ENCODE measurements at places on chromosomes 2 and 18.

DNA sequence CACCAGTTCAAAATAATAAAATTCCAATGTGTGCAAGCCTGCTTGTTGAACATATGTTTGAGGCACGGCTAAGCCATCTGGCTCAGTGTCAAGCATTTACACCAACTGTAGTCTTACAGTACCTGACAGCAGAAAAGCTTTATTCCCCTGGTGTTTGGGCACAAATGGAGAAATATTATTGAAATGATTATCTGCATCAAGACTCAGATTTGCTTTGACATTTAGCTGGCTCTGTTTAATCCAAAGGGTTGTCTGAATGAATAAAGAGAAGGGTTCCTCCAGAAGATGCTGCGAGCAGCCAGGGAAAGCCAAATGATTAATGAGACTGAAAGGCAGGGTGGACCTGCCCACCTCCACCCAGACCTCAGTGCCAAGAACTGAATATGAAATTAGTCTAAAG lies 393.2 kb upstream of the GALNT5 start:
- no peak for DNase-seq

DNA sequence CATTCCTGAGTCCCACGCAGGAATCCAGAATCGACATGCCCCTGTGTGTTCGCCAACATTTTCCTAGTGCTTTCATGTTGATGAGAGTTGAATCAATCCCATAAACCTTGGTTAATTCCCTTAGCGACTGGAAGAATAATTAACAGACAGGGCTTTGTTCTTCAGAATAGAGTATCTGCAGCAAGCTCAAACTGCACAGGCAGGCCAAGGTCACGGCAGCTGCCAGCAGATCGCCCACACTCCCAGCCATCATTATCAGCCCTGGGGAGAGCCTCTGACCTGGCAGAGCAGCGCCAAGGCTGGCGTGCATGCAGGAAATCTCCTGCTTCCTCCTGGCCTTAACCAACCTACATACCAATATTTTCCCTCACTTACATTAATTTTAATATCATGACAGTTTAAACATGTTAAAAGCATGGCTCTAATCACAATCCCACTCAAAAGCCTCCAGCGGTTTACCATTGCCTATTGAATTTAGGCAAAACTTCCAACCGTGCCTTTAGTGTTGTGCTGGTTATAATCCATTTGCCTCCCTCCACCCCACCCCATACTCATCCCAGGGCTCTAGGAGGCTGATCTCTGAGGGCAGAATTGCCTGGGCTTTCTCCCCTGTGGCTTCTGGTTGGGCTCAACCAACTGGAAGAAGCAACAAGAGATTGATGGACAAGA lies 46.8 kb upstream of the NCK2 start:
- DNase-seq, result no peak

DNA sequence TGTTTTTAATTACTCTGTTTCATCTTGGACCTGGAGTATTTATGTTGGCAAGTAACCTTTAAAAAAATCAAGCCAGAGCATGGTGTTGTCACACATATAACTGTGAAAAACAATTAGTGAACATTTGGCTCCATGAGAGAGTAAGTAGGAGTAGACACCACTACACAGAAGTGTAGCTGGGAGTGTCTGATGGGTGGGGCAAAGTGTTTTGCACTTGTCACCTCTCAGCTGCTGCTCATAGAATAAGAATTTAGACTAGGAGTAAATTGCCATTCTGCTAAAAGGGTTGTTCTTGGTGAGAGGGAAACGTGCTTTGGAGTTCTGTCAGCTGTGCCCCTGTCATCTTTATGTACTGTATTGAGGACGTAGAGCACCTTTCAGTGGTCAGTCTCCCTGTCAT lies 114.5 kb downstream of the TTC27 start:
- DNase-seq, result no peak

DNA sequence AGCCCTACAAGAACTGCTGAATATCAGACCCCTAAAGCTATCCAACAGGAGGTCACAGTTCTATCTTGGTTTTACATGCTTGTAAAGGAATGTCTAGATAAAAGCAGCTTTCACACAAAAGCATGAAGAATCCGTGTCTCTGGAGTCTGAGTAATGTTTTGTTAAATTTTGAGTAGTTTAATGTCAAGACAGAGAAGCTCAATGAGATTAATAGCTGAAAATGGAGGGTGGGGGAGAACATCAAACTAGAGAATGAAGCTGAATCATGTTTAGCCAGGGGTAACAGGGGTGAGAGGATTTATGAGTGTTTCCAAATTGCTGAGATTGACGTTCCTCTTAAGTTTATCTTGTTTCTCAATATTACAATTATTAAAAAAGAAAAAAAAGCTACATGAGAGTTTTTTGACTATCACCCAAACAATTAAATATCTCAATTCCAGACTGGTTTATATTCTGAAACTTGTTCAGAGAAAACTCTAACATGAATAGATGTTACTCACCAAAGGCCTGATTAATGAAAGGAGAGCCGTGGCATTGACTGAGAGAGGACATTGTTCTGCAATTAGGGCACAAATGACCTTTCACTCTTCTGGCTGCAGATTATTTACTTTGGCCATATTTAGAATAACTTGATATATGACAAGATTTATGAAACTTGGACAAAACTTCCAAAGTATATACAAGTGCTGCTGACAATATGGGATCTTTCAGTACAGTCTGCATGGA lies 266.4 kb upstream of the ETAA1 start:
- no peak for DNase-seq

DNA sequence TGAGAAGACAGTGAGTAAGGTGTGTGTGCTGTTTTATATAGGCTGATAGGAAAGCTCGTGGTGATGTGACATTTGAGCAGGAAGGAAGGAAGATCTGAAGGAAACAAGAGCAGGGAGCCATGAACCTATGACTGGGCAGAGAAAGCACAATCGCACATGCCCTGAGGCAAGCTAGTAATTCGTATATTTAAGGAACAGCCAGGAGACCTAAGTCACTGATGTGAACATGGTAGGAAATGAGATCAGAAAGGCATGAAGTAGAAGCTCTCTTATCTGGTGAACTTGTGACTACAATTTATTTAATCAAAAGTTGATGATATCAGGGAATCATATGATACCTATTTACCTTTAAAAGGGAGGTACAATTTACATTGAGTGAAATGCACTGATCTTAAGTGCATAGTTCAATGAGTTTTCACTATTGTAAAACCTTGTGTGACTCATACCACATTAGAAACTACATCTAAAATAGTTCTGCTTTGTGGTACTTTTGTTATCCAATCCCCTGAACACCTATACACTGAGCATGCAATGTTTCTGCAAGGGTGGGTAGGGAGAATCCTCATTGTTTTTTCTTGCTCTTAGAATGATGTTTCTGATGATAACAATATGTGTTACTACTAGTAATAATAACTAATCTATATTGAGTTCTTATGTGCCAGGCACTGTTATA lies 67.5 kb downstream of the GALNT13 start:
- no peak for DNase-seq

DNA sequence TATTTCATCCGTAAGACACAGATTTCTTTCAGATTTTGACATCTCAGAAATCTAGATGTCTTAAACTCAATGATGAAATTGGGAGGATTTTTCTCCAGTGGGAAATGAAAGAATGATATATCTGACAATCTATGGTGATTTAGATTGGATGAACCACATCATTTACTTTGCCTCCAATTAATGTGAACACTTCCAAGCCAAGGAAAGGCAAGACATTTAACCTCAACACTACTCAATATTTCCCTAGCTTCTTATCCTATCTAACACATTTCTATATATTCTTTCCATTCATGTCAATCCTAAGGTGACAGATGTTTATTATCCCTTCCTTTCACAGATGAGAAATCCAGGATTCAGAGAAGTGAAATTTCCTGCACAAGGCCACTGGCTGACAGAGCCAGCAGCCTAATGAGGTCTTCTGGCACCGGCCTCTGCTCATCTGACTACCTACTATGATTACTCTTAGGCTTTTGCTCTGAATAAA lies 327.6 kb downstream of the IRS1 start:
- no peak for DNase-seq

DNA sequence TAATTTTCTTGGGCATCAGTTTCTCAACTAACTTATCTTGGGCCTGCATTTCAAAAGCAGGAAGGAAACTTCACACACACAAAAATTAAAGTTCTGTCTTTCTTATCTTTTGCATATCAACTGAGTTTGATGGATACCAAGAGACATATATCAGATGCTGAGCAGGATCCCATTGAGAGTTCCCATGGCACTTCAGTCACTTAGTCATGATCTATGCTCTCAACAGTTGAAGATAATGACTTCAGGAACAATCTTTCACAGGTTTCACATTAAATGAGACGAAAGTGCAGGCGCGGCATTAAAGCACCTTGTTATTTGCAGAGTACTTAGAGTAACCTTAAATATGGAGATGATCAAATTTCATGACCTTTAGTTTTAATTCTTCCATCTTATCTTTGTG lies 2139.8 kb upstream of the CELF4 start:
- no peak for DNase-seq

DNA sequence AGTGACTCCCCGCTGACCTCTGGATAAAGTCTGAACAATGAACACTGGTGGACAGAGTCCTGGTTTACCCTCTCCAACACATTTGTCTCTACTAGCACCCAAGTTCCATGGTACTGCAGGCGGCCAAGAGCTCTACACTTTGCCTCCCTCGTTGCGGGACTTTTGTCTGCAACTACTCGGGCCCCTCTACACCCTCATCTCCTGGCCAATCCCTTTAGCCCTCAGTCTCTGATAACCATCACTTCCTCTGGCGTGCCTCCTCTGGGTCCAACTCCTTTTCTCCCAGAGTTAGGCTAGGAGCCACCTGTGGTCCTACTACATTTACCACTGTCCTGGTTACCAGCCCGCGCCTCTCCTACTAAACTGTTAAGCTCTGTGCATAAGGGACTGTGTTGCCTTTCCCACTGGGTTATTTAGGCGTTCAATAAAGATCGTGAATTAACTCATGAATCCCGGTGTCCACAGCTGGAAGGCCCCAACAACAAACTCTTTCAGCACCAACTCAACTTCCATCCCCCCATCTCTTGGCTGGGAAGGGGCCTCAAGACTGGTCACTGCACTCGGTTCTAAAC lies 757 bp downstream of the HDHD2 start:
- no peak for DNase-seq

DNA sequence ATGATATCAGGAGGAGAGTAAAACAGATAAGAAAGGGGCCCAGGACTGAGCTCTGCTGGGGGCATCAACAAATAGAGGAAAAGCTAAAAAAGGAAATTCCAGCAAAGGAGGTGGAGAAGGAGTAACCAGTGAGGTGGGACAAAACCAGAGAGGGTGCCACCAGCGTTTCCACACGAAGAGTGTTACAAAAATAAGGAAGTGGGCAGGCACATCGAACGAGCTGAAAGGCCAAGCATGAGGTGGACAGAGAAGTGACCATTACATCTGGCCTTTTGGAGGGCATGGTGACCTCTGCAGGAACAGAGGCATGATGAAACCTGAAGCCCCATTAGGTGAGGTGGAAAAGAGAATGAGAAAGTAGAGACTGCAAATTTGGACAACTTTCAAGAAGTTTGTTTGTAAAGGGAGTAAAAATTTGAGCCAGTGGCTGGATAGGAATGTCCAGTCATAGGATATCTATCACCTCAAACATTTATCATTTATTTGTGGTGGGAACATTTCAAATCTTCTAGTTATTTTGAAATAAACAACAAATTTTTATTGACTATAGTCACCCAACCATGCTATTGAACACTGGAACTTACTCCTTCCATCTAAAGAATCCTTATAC lies 18.4 kb upstream of the VIT start:
- DNase-seq, result no peak

DNA sequence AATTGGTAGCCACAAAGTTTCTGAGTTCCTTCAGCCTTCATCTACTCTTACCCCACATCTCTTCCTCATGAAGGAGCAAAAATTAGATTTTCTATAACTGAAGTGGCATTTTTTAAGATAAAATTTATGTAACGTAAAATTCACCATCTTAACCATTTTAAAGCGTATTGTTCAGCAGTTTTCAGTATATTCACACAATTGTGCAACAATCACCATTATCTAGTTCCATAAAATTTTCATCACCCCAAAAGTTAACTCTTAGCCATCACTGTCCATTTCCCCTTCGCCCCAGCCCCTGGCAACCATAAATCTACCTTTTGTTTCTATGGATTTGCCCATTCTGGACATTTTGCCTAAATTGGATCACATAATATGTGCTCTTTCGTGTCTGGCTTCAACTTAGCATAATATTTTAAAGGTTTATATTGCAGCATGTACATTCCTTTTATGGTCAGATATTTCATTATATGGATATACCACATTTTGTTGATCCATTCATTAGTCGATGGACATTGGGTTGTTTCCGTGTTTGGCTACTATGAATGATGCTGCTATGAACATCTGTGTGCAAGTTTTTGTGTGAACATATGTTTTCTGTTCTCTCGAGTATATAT lies 44.6 kb downstream of the ATIC start:
- DNase-seq, result no peak

DNA sequence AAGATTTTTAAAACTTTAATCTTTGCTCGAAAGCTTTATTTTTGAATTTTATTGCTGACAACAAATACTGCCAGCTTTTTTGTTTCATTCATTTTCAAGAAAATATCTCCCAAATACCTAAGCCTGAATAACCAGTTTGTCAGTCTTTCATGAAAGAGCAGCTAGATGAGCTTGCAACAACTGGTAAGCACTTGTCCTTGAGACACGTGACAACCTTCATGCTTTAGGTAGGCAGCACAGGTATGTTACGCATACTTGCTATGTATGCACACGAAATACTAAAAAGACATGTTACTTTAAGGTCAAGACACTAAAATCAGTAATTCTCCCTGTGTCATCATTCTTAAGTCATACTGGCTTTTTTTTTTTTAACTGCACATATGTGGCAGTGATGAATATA lies 12.3 kb downstream of the CEBPZ start:
- no peak for DNase-seq

DNA sequence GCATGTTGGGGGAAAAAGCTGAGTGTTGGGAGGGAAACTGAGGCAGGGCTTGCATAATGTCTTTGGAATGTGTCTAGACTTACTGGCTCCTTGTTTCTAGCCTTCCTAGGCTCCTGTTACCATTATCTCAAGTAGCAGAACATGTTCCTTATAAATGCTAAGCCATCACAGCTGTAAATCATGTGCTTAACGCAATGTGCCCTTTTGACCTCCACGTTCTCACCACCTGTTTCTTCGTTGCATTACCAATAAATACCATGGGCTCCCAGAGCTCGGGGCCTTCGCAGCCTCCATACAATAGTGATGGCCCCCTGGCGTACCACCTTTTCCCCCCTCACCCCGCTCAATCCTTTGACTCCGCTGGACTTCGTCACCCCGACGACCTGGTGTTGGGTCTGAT lies 54.0 kb upstream of the CWC22 start:
- no peak for DNase-seq

DNA sequence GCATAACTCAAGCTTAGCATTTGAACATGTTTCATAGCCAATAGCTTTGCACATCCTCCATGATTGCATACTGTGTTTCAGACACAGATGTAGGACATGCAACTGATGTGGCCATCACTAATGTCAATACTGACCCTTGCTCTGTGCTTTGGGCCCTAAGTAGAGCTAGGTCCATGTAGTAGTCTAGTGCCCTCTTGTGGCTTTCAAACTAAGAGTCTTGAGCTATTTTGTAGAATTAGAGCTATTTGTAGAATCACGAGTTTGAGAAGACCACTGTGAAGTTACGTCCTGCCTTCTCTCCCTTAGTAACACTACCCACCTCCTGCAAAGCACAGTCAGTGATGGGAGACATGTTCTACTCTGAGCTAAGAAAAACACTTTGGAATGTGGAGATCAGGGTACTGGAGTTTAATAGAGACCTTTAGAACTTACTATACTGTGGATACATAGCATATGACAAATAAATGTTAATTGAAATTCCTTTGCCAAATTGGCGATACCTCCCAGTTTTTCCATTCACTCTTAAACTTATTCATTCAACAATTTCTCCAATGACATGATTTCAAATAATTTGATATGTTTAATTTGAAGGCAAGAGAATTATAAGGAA lies 306.5 kb upstream of the TNP1 start:
- DNase-seq, result no peak

- no peak for DNase-seq
Observed at GRCh38 chr2:68237404-68237803, 14.9 kb downstream of the PPP3R1 start.

Data from stimulated activated CD8-positive, alpha-beta memory T cell treated with anti-CD3 and anti-CD28 coated beads, Interleukin-4, amount 100 ng/mL, for 24 hours (primary cell).